NCI-H774 (cell line): ENCODE measurements at places on chromosomes 7 and 10.

- no peak for DNase-seq
Measured at GRCh38 chr7:92639213-92639896, 49.2 kb upstream of the FAM133B start.

DNA sequence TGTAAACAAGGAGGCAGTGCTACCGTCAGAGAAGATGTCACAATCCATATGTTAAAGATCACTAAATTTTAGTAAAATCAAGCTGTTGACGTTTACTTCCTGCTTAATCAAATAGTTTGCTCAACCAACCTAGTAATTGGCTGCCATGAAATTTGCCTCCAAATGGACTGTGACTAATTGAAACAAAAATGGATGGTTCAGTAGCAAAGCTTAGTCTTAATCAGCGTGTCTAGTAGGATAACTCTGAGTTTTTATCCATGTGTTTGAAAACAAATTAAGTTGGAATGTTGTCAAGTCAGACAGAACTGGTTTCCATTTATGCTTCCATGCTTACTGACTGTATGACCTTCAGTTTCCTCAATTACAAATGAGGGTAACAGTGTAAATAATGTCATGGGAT, 1456.7 kb upstream of the CELF2 start:
- DNase-seq, result no peak

GRCh38 chr10:30398193-30398592, 35.8 kb upstream of the MAP3K8 start:
- DNase-seq, result no peak

GRCh38 chr7:82595176-82595575, 151.6 kb upstream of the CACNA2D1 start:
- DNase-seq, result no peak

GRCh38 chr7:71829515-71829914, 582.6 kb downstream of the CALN1 start:
- peak; percentile 7 for DNase-seq

- DNase-seq, result no peak
Measured at GRCh38 chr7:31958226-31958625, 112.0 kb downstream of the PDE1C start.

- DNase-seq, result no peak
Measured at GRCh38 chr7:45984386-45985295, 63.6 kb upstream of the IGFBP3 start.

DNA sequence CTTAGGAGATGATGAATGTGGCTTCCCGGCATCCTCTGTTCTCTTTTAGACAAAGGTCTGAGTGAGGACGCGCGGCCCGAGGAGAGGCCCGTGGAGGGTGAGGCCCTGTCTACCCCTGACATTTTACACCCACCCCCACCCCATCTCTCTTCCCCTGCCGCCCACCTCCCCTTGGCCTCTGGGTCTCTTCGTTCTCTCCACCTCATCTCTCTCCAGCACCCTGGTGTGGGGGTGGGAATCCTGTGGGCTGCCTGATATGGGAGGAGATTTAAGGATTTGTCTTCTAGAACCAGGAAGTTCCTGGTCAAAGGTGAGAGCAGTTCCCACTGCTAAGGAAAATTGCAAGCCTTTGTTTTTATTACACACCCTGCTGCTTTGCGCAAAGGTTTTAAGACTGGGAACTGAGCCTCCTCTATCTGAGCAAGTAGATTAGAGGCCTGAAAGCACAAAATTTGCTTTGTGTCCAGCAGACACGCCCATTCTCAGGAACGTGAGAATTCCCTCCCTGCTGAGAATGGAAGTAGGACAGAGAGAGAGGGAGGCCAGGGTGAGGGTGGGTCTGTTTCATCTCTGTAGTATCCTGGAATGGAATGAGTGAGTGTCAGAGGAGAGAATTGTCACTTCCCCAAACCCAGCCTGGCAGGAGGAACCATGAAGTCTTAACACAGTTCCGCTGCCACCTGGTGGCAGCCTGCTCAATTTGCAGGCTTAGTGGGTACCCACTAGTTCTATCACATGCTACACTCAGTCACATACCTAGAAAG, 91.2 kb downstream of the GTF2IRD1 start:
- no peak for DNase-seq

DNA sequence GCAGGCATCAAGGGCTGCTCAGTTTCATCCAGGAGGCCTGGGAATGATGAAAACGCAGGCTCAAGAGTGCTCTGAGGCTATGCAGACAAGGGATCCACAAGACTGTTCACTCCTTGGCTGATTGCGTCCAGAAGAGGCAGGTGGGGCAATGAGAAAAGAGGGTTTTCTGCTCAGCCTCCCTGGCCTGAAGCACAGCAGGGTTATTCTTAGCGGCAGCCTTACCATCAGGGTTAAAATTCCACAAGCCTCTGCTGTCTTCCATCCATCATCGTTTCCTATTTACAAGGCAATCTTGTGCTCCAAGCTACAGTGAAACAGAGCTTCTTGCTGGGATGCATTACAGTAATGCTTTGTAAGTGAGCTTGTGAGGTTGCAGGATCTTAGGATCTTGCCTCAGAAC, 129.4 kb upstream of the SHH start:
- no peak for DNase-seq

DNA sequence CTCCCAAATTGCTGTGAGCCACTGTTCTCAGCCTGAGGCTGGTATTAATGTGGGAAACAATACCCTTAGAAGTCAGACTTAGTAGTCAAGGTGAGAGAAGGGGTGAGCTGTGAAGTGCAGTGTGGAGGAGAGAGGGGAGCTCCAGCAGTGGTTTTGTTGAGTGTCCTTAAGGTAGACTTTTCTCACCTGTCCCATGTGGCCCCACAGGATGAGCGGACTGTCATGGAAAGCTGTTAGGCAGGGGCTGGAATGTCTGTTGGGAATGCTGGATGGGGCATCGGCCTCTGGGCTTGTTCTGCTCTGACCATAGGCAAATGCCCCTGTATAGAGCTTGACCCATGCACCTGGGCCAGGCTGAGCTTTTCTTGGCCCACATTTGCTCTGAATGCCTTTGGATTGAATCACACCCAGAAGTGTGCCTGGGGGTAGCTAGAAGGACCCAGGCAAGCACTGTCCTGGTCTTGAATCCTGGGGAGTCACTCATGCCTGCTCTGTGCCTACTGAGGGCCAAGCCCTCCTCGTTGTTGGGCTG, 36.3 kb upstream of the SH2D4B start:
- DNase-seq, result no peak

- no peak for DNase-seq
Measured at GRCh38 chr10:7260412-7260900, 150.4 kb downstream of the SFMBT2 start.

DNA sequence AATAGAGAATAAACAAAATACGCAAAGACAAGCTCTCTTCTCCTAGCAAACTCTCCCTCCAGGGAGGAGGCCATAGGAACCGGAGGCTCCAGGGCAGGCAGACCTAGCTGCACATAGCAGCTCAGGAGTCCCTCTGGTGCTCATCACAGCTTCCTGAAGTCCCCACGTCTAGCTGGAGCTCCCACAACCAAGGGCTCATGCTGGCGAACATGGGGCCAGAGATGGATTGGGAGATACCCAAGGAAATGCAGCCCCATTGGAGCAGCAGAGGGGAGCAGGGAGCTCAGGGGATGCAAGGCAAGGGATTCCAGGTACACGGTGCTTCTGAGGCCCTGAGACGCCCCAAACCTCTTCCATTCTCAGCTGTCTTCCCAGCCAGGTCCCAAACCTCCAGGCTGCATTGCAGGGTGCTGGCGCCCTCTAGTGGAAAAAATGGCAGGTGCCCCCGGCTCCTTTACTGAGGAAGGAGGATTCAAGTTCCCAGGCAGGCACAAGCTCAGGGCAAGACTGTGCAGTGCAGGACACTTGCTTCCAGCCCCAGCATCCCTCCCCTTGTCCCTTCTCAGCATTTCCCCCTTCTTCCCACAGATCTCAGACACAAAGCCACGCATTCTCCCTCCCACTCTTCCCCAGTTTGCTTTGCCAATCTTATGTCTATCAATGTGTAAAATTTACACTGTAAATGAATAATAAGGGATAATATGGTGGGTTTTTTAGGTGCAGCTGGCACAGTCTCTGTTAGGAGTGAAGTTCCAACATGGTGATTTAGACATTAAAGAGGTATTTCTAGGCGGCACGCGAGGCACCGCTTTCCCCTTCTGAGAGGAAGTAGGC, 46.2 kb downstream of the GPAM start:
- peak; percentile 8 for DNase-seq

GRCh38 chr10:121539786-121540185, 58.5 kb downstream of the FGFR2 start:
- DNase-seq, result no peak

- no peak for DNase-seq
Measured at GRCh38 chr10:45817912-45818311, 29.4 kb downstream of the AGAP4 start.

DNA sequence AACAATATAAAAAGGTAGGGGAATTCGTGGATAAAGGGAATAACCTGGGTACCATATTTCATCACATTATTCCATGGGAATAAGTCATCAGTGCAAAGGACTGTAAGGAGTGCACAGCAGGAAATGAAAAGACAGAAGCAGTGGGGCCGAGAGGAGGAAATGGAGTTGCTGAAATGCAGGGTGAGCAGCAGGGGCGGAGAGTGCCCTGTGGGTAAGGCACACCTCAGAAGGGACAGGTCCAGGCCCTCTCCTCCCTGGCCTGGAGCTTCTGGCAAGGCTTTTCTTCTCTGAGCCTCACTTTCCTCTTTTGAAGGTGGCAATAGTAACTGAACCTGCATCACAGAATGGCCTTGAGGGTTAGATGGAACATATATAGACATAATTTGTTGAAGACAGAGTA, 26.2 kb downstream of the IKZF1 start:
- DNase-seq, result no peak

GRCh38 chr10:114335614-114336013, 68.7 kb downstream of the AFAP1L2 start:
- DNase-seq, result no peak

DNA sequence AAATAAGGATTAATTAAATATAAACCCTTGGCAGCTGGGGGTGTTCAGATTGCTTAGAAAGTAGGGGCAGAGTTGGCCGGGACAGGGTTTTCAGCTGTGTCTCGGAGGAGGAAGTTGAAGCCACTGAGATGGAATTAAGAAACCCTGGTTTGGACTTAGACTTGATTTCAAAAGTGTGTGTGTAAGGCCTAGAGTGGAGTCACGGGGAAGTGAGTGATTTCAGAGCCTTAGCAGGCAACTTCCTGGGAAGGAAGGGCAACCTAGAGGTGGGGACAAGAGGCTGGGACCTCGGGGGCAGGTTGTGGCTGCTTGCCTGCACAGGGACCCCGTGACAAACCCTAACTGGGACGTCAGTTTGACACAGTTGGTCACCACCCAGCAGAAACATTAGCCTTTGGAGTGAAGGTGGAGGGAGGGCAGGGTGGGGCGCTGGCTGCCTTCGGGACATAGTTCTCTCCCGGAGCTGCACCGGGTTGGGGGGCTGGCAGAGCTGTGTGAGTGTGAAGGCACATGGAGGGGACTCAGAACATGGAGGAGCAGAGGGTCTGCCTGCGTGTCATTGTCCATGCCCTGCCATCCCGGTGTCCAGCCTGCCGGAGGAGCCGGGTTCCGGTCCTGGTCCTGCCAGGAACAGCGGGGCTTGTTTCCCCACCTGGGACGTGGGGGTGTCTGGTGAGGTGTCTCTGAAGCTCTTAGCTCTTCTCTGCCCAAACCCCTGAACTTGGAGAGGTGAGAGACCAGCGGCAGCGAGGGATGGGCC, 1.8 kb downstream of the BRI3 start:
- DNase-seq, result no peak

GRCh38 chr10:11875494-11876281, 52.5 kb downstream of the PROSER2 start:
- DNase-seq, result no peak

DNA sequence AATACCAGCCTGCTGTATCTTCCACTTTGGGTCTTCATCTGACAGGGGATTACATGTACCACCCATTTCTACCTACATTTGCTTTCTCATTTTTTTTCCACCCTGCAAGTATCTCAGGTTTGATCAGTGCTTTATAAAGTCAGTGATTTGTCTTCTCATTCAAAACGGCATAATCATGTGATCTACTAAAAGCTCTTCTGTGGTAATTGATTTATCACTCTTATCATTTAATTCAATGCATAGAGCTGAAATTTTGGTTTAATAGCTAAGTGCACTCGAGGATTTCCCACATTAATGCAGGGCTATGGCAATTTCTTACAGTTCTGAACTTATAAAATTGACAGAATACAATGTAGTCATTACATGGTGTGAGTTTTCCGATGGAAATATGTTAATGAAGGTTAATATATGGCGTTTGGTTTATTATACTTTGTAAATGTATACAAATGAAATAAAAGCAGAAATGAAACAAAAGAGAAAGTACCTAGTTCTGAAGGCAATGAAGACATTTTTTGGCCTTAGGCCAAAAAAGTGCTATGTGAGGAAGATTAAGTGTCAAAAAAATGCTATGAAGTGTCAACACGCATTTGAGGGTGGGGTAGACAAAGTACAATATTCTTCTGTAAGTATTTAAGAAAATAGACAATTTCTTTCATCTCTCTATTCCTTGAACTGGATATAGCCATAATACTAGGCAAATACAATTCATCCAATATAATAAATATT, 457.3 kb downstream of the ETV1 start:
- no peak for DNase-seq

DNA sequence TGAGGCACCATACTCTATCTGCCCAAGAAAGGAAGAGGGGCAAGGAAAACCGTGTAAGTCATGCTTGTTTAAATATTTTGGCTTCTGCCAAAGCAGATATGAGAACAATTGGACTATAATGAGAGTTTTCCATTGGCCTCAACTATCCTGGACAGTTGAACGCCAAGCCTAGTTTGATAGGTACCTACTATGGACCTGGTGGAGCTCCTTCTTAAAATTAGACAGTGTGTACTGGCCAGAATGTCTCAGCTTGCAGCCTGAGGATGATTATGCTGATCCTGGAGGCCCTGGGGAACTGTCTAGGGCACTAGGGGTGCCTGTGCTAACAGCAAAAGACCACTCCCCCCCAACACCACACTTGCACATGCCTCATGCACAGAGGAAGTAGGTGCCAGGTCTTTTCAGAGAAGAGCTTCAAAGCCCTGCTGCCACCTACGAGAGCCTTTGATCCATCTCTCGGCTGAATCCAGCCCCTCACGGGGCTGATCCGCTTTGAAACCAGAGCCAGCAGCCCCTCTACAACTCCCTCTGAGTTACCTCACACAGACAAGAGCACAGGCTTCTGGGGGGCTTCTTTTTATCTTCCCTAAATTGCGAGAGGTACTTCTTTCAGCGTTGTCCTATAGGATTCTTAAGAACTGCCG, 473.8 kb upstream of the GALNT17 start:
- DNase-seq, result no peak

- DNase-seq, result no peak
Measured at GRCh38 chr10:125023862-125024496, 82.1 kb downstream of the ZRANB1 start.

GRCh38 chr10:59695637-59696036, 14.0 kb downstream of the SLC16A9 start:
- DNase-seq, result no peak

- DNase-seq, result no peak
Measured at GRCh38 chr10:65778753-65779152, 1147.1 kb upstream of the LRRTM3 start.

DNA sequence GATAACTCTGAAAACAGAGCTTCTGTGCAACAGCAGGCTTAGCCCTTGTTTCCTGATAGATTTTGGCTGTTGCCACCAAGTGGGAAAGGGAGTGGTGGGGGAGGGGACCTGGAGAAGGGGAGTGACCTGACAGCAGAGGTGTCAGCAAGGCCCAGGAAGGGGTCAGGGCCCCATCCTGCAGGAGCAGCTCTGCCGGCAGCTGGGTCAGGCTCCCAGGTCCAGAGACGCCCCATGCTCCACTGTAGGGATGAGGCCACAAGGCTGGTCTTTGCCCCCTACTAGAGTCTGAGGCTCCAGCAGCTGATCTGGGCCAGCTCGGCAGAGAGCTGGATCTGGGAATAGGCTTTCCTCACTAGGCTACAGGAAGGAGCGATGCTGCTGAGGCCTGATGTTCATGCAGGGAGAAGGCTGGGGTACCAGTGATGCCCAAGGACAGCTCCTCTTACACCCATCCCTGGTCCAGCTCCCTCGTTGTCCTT, 44.0 kb upstream of the ZMIZ1 start:
- no peak for DNase-seq
